Activated CD8-positive, alpha-beta T cell treated with anti-CD3 and anti-CD28 coated beads, Interleukin-2, amount 10 ng/mL, durations not matched to agents 7 days and 5 days (primary cell): ENCODE measurements at places on chromosomes 12 and 14. TPM values are rescaled to one million over a fixed set of nuclear protein-coding genes. Genes with fewer than 3 reads are reported as not detected.

TMEM63C gene
- total RNA-seq = 0.73 TPM

RFLNA gene
- not detected for total RNA-seq

DYNLL1 gene
- total RNA-seq = 275 TPM

MRPS35 gene
- total RNA-seq = 40.0 TPM

IFNG-AS1 gene
- not detected for total RNA-seq

DNA sequence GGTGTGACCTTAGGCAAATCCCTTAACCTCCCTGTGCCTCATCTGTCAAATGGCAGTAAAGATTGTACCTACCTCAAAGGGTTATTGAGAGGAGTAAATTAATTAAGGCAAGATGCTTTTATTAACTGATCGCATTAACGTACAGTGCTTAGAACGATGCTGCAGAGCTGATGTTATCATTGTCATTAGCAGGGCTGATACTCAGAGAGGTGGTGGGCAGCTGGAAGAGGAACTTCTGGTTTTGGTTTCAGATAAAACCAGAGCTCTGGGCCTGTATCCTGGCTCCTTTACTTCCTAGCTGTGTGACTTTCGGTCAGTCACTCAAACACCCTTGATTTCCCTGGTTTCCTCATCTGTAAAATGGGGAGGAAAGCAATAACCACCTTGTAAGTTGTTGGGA is 55.1 kb downstream of the CALM1 start:
- DNase-seq = no peak
- no peak overlapping the region for H3K4me3 ChIP-seq
- peaks cover 15% of the 10 kb centered on the region for H3K4me1 ChIP-seq
- H3K36me3 ChIP-seq = no peaks in the 10 kb centered on the region
- H3K27ac ChIP-seq = no peak overlapping the region
- no peaks in the 10 kb centered on the region for H3K27me3 ChIP-seq

- H3K27me3 ChIP-seq = no peaks in the 10 kb centered on the region
- H3K4me3 ChIP-seq = no peak overlapping the region
- H3K36me3 ChIP-seq = peaks cover 23% of the 10 kb centered on the region
- DNase-seq = no peak
- H3K27ac ChIP-seq = no peak overlapping the region
Measured at GRCh38 chr12:12519354-12519998, 43.2 kb downstream of the DUSP16 start.

DNA sequence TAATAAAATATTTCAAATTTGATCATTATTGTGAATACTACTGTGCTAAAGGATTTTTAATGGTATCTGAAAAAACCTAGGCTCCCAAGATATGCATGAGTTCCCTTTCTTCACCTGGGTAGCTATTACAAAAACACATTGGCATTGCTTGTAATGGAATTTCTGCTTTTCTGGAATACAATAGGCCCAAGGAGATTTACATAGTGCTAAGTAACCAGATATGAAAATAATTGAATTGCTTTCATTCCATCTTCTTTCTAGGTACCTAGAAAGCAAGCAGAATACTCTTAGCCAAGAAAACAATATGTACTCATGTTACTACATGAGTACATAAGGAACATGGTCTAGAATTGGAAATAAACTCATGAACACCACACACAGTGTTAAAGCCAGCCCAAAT is 291.9 kb downstream of the KCNC2 start:
- H3K27me3 ChIP-seq = no peaks in the 10 kb centered on the region
- no peak overlapping the region for H3K27ac ChIP-seq
- H3K4me3 ChIP-seq = no peak overlapping the region
- no peak for DNase-seq
- no peaks in the 10 kb centered on the region for H3K36me3 ChIP-seq
- H3K4me1 ChIP-seq = no peaks in the 10 kb centered on the region

GRCh38 chr12:1660304-1661187 is 30.3 kb upstream of the ADIPOR2 start:
- DNase-seq = peak; percentile 51
- H3K27ac ChIP-seq = peak overlapping the region; percentile 11
- H3K4me3 ChIP-seq = peak overlapping the region; percentile 9

GRCh38 chr14:55733599-55733998 is 153.6 kb downstream of the KTN1 start:
- H3K27ac ChIP-seq = no peak overlapping the region
- no peak for DNase-seq
- H3K27me3 ChIP-seq = peaks cover 7% of the 10 kb centered on the region
- no peaks in the 10 kb centered on the region for H3K36me3 ChIP-seq
- H3K4me1 ChIP-seq = no peaks in the 10 kb centered on the region

GRCh38 chr12:68224613-68225285 is 861 bp downstream of the IL26 start:
- peaks cover 7% of the 10 kb centered on the region for H3K27me3 ChIP-seq
- H3K4me3 ChIP-seq = no peak overlapping the region
- H3K27ac ChIP-seq = no peak overlapping the region
- H3K36me3 ChIP-seq = no peaks in the 10 kb centered on the region
- H3K4me1 ChIP-seq = peaks cover 18% of the 10 kb centered on the region

GRCh38 chr14:100027771-100028490 is 37.3 kb upstream of the EVL start:
- H3K36me3 ChIP-seq = peaks cover 5% of the 10 kb centered on the region
- peaks cover 2% of the 10 kb centered on the region for H3K27me3 ChIP-seq
- DNase-seq = no peak
- H3K4me3 ChIP-seq = no peak overlapping the region
- no peak overlapping the region for H3K27ac ChIP-seq

GRCh38 chr14:95483309-95484165 is 32.9 kb downstream of the SYNE3 start:
- H3K27me3 ChIP-seq = no peaks in the 10 kb centered on the region
- H3K4me1 ChIP-seq = peaks cover 24% of the 10 kb centered on the region
- DNase-seq = no peak
- H3K27ac ChIP-seq = peak overlapping the region; percentile 40
- H3K36me3 ChIP-seq = peaks cover 18% of the 10 kb centered on the region
- no peak overlapping the region for H3K4me3 ChIP-seq

DNA sequence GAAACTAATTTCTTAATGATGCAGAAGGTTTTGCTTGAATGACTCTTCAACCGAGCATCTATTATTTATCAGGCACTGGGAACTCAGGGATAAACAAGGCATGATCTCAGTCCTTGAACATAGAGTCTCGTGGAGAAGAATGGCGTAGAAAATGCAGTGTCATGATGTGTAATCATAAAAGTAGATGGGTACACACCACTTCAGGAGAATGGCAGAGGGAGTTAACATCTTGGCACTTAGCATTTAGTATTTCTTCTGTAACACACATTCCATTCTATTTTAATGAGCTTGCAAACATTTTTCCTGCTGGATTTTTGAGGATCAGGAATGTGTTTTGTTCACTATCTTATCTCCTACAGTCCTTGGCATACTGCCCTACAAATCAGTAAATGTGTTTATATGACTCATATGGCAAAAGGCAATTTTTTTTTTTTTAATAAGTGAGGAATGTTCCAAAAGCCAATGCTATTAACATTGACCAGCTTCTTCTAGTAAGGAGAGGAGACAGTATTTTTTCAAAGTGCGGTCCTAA is 3.8 kb downstream of the TXNRD1 start:
- DNase-seq = no peak
- H3K4me1 ChIP-seq = peaks cover 42% of the 10 kb centered on the region
- H3K36me3 ChIP-seq = peaks cover 4% of the 10 kb centered on the region
- H3K27me3 ChIP-seq = peaks cover 23% of the 10 kb centered on the region

DNA sequence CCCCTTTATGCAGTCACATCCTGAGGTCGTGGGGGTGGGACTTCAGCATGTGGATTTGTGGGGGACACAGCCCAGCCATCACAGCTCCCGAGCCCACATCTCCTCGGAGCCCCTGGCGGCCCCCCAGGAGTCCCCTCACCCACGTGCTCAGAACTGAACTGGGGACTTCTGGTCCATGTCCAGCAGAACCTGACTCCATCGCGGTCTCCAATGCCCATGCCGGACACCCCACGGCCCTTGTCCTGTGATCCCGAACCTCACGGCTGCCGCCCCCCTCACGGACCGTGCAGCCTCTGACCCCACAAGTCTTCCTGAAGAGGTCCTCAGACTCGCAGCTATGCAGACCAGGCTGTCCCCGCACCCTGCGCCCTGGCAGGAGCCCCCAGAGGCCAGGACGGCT is 13.5 kb upstream of the FBRSL1 start:
- DNase-seq = no peak
- peaks cover 3% of the 10 kb centered on the region for H3K36me3 ChIP-seq
- peak overlapping the region; percentile 85 for H3K27ac ChIP-seq
- peaks cover 33% of the 10 kb centered on the region for H3K4me1 ChIP-seq
- H3K4me3 ChIP-seq = peak overlapping the region; percentile 45

DNA sequence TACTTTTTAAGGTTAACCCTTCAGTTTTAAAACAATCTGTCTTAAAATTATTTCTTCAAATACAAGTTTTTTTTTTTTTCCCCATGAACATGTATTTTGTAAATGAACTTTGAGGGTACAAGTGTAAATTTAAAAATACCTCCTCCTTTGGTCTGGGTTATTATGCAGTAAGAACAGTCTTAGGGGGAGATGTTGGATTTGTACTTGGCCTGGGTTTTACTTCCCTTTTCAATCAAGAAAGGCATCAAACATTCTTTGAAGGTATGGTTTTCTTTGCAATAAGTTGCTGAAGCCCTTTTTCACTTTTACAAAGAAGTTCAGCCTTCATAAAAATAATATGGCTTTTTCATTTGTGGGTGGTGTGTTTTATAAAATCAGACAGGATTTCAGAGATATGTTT is 20.5 kb downstream of the WBP11 start:
- no peak overlapping the region for H3K4me3 ChIP-seq
- no peaks in the 10 kb centered on the region for H3K27me3 ChIP-seq
- peaks cover 26% of the 10 kb centered on the region for H3K36me3 ChIP-seq
- no peak for DNase-seq
- peaks cover 13% of the 10 kb centered on the region for H3K4me1 ChIP-seq

DNA sequence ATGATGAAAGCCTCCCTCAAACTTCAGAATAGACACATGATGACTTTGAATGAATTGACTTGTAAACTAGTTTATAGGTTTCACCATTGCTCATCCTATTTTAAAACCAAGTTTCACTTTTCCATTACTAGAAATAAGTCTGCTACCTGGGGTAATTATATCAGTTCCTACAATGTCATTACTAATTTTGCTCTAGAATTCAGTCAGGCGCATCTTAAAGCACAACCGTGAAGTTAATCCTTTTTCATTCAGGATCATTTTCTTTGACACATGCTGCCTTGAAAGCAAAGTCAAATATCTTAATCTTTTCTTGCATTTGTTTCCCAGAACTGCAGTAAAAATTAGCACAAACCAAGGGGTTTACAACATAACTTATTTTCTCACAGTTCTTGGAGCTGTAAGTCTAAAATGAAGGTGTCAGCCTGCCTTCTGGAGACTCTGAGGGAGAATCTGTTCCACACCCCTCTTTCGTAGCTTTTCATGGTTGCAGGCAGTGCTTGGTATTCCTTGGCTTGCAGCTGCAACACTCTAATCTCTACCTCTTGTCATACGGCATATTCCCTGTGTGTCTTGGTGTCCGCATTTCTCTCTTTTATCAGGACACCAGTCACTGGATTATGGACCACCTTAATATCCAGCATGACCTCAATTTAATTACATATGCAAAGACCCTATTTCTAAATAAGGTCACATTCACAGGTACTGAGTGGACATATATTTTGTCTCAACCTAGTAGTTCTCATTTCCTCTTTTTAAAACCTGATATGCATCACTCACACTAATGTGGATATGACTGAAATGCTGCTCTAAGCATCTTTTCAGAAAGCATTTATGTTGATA is 114.3 kb upstream of the PDZRN4 start:
- DNase-seq = no peak
- H3K27me3 ChIP-seq = no peaks in the 10 kb centered on the region
- no peak overlapping the region for H3K27ac ChIP-seq
- no peaks in the 10 kb centered on the region for H3K36me3 ChIP-seq
